ENCODE measurements at places on chromosomes 2 and 18. TPM values are rescaled to one million over a fixed set of nuclear protein-coding genes. Genes with fewer than 3 reads are reported as not detected.

- no peak for DNase-seq
These were observed 37.7 kb upstream of the IGFBP5 start for GRCh38 chr2:216733046-216733445.

DNA sequence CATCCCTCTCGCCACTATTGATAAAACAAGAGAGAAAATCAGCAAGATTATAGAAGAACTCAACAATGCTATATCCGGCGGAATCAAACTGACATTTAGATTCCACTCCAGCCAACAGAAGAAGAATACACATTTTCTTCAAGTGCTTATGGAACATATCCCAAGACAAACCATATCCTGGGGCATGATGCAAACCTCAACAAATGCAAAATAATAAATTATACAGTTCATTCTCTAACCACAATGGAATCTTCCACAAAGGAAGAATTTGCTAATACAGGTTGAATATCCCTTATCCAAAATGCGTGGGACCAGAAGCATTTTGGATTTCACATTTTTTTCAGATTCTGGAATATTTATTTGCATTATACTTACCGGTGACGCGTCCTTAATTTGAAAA lies 51.4 kb upstream of the YPEL5 start:
- DNase-seq = no peak

DNA sequence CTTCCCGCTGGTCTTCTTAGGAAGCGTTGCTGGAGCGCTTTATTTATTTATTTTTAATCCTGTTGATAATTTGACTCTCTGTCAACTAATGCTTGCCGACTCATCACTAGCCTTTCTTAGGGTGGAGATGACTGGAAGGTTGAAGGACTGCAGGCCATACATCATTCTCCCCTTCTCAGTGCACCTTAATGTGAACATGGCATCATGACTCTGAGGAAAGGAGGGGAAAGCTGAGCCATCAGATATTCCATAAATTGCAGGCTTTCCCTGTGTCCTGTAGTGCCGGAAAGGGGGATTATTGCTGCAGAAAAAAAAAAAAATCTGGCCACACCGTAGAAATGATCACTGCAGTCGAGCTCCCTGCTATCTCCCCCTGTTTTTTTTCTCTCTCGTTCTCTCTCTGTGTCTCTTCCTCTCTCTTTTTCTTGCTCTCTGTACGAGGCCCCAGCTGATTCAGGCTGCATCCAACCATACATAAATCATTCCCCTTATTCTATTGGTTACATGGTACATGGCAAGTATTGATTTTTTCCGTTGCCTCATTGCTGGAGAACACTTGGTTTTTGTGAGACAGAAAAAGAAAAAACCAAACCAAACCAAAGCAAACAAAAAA lies 125.8 kb upstream of the EFEMP1 start:
- no peak for DNase-seq

GRCh38 chr2:13005761-13006335 lies 289.1 kb downstream of the TRIB2 start:
- no peak for DNase-seq

GRCh38 chr2:195620501-195620900 lies 36.5 kb upstream of the SLC39A10 start:
- DNase-seq = no peak

DNA sequence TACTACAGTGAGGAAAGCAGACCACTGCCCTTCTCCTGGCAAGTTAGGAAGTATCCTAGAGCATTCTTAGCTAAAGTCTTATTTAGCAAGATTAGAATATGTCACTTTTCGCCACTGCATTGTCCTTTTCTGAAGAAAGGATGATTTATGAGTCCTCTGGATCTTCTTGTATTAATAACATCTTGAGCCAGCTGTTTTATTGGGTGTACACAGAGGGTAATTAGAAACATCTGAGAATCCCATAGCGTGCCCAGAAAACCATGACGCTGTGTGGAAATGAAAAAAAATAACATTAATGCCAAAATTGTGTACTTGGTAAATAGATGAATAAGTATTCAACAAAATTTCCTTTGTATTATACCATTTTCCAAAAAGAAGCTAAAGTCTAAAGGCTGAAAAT lies 198.7 kb downstream of the LTBP1 start:
- DNase-seq = no peak

- no peak for DNase-seq
These were observed 6.1 kb upstream of the ST6GAL2 start for GRCh38 chr2:106892048-106892447.

DNA sequence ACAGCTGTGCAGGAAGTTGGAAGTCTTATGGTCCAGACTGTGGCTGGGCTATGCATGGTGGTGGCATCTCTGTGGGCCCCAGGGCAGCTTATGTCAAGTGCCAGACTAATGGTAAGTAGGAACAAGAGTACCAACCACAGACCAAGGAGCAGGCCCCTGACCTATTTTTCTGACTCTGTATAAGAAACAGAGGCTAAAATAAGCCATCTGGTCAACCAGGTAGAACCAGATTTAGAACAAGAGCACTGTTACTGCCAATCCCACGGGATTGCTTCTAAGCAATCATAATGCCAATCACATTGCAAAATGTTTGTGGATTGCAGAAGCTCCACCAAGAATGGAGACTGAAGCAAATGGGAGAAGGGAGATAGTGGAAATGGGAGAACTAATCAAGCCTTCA lies 11.1 kb upstream of the ST3GAL5 start:
- DNase-seq = no peak

GRCh38 chr2:165443511-165443910 lies 26.0 kb upstream of the CSRNP3 start:
- no peak for DNase-seq

GRCh38 chr2:64749446-64749845 lies 95.7 kb upstream of the SERTAD2 start:
- DNase-seq = no peak

- DNase-seq = peak; percentile 75
These were observed 13.8 kb downstream of the FOSL2 start for GRCh38 chr2:28406276-28407096.

GRCh38 chr18:8361941-8362471 lies 247.2 kb upstream of the RAB12 start:
- DNase-seq = no peak

DNA sequence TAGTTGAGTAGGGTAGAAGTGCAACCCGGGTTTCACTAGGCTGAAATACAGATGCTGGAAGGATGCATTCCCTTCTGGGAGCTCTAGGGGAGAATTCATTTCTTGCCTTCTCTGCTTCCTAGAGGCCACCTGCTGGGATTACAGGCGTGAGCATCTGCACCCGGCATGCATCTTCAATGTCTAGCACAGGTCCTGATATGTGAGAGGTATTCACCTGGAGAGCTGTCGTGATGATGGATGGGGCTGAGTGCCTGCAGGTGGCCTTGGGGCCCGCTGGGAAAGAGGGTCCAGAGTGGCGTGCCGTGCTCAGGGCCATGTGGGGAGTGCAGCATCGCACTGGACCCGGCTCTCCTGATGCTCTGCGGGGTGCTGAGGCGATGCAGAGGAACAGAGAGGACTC lies 6.6 kb upstream of the NTSR2 start:
- DNase-seq = peak; percentile 25

- DNase-seq = peak; percentile 1
These were observed 12.3 kb upstream of the TEX51 start for GRCh38 chr2:126886211-126886915.

- no peak for DNase-seq
These were observed 149.2 kb downstream of the TWIST2 start for GRCh38 chr2:238997137-238997390.

DNA sequence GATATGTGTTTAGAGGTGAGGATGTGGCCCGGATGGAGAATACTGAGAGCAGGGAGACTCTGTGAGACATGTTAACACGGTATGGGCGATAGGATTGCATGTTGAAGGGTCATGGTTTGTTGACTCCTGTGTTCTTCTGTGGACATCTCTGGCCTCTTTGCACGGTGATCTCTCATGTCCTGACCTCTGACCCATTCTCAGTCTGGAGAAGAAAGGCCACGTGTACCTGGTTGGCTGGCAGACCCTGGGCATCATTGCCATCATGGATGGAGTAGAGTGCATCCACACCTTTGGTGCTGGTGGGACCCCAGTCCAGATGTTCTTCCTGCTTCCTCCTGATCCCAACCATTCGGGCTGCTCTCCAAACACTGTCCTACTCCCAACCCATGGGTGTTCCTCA lies 9.9 kb downstream of the GCKR start:
- DNase-seq = no peak

GRCh38 chr2:159101755-159102489 lies 133.5 kb downstream of the TANC1 start:
- no peak for DNase-seq

GRCh38 chr18:62152844-62153243 lies 34.0 kb downstream of the PIGN start:
- DNase-seq = no peak

GRCh38 chr2:108906403-108907077 lies 82.5 kb downstream of the EDAR start:
- DNase-seq = no peak

- peak; percentile 30 for DNase-seq
These were observed 514.2 kb downstream of the TXNL1 start for GRCh38 chr18:56124186-56124585.

GRCh38 chr18:78596794-78597345 lies 382.7 kb upstream of the SALL3 start:
- DNase-seq = no peak

DNA sequence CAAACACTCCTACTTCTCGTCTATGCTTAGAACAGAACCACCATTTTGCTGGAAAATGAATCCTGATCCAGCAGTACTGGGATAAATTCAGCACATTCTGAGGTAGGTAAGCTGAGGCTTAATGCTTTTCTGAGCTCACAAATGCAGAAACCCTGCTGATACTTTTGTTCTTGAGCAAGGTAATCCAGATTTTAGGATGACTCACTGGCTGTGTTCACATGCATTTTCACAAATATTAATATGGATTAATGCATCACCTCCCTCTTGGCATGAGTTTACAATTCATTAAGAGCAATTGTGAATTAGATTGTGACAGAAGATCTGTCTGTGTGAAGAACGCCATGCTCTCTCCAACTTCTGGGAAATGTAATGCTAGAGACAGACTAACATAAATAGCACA lies 42.2 kb downstream of the RAD51AP2 start:
- DNase-seq = peak; percentile 33

GRCh38 chr2:232892221-232892620 lies 22.2 kb downstream of the SNORC start:
- DNase-seq = no peak

GRCh38 chr2:149894760-149895159 lies 307.2 kb upstream of the MMADHC start:
- DNase-seq = no peak

GRCh38 chr2:7450833-7451190 lies 533.6 kb downstream of the RNF144A start:
- no peak for DNase-seq

The CTLA4 gene
- total RNA-seq = not detected

The ZNF385B gene
- total RNA-seq = not detected

The CCBE1 gene
- 23.8 TPM for total RNA-seq

The FBXO36 gene
- 2.2 TPM for total RNA-seq

The COPS9 gene
- total RNA-seq = 146 TPM

The LYG2 gene
- total RNA-seq = not detected

The PCARE gene
- not detected for total RNA-seq

The IL36B gene
- not detected for total RNA-seq

The CKAP2L gene
- total RNA-seq = 21.6 TPM
